ENCODE measurements at places on chromosomes 7 and 10.

- no peak for DNase-seq
Measured at GRCh38 chr7:36535866-36536664, 146.4 kb downstream of the ANLN start.

- DNase-seq = no peak
Measured at GRCh38 chr7:130329681-130330080, 14.9 kb upstream of the CPA5 start.

DNA sequence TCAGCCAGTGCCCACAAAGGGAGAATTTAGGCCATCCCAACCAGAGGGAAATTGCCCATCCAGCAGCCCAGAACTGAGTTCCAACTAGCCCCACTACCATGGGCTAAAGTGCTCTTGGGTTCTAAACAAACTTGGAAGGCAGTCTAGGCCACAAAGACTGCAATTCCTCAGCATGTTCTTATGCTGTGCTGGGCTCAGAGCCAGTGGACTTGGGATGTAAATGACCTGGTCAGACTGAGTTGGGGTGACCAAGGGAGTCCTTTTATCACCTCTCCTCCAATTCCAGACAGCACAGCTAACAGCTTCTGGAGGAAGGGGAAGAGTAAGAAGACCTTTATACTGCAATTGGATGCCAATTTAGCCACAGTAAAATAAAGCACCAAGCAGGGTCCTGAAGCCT, 607.2 kb upstream of the KCND2 start:
- no peak for DNase-seq

DNA sequence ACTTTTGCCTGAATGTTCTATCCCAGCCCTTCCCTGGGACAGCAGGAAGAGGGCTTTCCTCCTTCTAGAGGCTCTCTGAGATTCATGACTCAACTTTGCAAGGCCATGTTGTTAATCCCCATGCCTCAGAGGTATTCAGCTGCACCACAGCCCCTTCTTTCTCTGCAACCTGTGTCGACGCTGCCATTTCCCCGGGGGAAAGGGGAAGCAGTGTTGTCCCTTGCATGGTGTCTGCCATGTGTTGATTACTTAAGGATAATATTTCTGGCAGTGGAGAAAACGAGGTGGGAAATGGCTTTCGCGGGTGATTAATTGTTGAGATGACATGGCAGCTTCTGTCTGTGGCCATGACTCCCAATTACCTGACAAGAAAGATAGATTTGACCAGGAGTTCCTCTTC, 133.1 kb downstream of the SORCS3 start:
- no peak for DNase-seq

GRCh38 chr10:8400151-8400550, 345.7 kb downstream of the GATA3 start:
- DNase-seq = no peak

GRCh38 chr7:74587435-74588126, 69.9 kb upstream of the GTF2I start:
- no peak for DNase-seq

GRCh38 chr7:64934478-64934877, 31.4 kb downstream of the ZNF273 start:
- DNase-seq = no peak

DNA sequence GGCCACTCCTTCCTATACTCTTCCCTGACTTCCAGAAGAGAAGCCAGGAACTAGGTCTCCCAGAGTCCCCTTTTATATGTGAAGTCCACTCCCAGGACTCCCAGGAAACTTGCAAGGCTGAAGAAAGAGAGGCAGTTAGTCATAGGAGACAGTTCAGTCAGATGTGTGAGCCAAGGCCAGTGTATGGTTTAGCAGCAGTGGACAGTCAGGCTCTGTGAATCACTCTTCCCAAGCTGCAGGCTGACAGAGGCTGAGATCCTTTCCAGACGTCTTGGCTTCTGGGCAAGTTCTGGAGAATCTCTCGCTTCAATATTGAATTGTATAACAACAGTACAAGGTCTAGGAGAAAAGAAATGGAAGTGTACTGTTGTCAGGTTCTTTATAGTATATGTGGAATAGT, 26.9 kb downstream of the BLVRA start:
- DNase-seq = no peak

DNA sequence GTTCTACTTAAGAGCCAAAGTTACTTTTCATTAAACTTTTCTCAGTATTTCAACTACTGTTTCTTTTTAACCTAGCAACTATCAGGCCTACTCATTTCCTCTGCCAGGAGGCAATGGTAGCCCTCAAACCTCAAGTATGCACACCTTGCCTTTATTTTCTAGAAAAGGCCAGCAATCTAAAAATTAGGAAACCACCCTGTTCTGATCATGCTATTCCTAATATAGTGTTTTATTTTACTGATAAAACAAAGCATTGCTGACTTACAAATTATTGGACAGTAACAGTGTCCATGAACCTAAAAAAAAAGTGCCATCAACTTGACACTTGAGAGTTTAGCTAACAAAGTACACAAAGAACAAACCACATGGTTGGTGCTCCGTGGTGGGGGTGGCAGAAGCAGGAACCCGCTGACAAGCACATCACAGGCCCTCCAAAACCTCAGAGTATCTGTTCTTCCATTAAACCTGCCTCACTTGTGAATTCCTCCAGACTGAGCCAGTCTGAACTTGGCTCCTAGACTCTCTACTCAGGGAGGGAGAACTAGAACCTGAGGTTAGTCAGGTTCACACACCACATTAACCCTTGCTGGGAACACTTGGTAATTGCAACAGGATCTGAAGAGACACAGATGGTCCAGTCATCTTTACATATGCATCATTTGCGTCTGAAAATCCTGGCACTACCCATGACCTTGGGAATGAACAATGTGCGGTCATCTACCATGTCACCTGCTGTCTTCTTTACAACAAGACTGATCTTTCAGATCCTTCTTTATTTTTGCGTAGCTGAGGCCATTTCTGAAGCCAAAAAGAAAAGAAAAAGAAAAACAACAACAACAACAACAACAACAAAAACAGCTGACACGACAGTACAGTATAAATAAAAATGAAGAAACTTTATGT, 31.9 kb downstream of the PIP4K2A start:
- DNase-seq = peak; percentile 60

- DNase-seq = no peak
Measured at GRCh38 chr10:22349755-22350154, 4.5 kb downstream of the SPAG6 start.

DNA sequence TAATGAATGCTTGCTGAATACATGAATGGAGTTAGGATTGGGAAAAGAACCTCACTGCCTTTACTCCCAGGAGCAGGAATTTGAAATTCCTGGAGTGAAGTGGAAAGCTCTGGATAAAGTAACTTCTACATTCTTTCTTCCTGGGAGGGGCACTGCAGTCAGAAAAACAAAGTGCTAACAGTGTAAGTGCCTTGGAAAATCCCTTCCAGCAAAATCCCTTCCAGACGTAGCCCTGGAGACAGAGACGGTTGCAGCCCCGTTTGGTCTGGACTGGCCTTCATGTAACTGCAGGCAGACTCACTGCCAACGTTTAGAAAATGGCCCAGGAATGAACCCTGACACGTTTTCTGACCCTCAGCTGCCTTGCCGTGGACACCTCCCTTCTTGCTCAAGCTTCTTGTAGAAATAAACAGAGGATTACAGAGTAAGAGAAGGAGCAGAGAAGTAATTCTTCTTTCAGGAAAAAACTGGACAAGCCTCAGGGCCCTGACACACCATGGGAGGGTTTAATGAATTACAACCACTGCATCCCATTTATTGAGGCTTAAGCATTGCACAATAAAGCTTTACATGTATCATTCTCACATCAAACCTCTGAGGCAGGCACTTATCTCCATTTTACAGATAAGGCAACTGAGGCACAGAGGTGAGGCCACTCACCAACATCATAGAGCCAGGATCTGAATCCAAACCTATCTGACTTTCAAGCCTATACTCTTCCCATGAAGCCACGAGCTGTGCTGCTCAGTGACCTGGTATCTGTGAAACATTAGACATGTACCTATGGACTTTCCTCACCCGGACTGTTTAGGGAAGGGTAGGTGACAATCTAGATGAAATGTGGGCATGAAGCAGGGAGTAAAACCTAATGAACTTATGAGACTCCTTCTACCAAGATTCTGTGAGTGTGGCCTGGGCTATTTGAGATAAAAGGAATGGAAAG, 7.8 kb downstream of the ITPRIP start:
- no peak for DNase-seq

GRCh38 chr10:120600871-120601649, 144.0 kb downstream of the PLPP4 start:
- peak; percentile 12 for DNase-seq

DNA sequence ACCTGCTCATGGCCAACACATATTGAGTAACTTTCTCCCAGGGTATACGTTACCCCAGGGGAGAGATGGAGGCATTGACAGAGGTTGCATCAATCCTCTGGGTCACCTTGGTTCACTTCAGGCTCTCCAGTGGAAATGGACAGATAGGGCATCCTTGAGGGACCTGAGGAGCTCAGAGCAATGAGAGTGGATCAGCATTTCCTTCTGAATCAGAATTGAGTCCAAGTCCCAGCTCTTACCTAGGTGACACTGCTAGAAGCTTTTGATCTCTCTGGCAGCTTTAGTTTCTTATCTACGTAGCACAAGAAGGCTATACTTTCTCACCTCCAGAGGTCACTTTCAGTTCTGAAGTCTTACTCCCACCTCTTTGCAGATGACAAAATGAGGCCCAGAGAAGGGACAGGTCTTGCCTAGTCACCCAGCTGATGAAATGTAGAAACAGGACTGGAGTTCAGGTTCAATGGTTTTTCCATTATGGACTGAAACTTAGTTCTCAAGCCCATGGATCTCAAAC, 35.2 kb downstream of the PANK1 start:
- no peak for DNase-seq

Data from KBM-7 (cell line).